Stimulated activated CD4-positive, alpha-beta T cell treated with anti-CD3 and anti-CD28 coated beads, Interleukin-15, amount 100 ng/mL, for 1 hour (primary cell): ENCODE measurements at places on chromosomes 2 and 18.

DNA sequence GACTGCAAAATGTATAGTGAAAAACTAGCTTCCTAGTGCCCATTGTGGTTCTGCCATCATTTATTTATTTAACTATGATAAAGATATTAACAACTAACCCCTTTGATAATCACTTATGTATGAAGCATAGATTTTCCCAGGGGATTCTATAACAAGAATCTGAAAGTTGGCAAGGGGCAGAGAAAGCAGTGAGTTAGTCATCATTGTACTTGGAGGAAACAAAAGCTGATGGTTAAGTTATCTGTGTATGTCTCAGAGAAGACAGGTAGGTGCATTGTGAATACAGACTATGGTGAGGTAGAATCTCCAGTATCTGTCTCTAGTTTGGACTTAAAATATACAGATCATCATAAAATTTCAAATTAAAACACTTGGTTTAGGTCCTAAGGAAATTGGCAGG, 2159.1 kb upstream of the CELF4 start:
- DNase-seq, result no peak

DNA sequence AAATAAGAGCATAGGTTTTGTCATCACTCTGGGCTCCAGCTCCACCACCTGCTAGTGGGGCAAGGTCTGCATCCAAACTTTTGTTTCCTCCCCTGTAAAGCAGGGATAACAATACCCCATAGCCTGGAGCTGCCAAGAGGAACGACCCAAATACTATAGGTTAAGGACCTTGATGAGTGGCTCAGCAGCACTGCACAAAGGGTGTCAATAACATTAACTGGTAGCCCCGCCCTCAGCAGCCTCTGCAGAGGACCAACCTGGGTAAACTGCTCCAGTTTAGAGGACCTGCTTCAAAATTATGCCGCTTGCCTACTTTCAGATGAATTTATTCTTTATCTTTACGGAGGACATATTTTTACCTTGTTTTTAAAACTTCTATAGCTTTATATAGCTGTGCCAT, 65.8 kb upstream of the RIOK3 start:
- DNase-seq, result no peak

DNA sequence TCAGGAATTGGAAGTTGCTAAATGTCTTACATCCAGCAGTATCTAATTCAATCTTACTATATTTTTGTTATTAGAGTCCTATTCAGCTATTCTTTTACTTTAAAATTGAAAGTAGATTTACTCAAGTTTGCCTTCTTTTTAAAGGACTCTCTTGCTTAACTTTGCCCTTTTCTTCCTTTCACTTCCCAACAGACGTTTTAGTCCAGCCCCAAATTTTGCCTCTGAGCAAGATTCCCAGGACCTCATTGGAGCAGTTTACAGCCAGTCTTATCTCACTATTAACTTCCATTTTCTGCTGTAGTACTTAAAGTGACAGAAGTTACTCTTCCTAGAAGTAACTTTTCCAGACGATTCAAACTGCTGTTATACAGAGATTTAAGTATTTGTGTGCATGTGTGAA, 1.7 kb upstream of the PRKD3 start:
- no peak for DNase-seq

DNA sequence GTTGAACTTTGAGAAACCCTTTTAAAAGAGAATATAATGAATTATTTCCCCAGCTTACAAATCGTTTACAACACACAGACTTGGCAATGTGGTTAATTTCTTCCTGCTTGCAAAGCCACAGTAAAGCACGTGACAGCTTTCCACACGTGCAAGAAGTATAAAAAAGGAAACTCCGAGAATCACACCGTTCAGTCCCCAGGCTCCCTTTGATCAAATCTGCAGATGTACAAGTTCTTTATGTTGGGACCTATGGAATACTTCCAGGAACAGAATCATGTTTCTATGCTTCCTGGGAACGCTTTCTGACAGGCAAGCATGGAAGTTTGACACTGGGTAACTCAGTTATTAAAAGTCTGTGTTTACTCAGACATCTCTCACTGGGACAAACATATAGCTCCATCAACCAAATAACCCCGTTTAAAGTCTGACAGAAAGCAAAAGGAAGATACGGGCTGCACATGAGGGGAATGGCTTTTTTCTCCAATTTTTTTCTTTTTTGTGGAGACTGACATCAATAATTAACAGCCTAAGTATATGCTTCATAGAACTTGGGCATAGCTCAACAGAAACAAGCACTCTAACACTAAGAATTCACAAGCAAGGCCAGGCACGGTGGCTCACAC, 134.8 kb downstream of the EIPR1 start:
- DNase-seq, result no peak

DNA sequence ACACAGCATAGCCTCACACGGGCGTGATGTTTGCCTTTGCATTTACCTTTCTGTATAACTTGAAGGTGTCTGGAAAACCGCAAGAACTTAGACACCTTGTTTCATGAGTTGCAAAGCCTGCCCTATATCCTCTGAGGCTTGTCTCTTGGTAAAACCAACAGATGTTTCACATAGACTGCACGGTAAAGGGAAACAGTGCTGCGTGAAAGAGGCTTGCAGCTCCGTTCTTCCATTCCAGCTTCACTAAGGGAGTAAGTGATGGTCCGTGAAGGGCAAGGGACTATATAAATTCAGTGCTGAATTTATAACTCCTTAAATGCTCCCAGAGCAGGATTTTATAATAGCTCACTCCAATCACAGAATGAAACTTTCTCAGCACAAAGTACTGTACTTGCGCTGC, 360.5 kb downstream of the SOX11 start:
- no peak for DNase-seq

- DNase-seq, result no peak
Measured at GRCh38 chr2:188024811-188025210, 266.9 kb upstream of the GULP1 start.

DNA sequence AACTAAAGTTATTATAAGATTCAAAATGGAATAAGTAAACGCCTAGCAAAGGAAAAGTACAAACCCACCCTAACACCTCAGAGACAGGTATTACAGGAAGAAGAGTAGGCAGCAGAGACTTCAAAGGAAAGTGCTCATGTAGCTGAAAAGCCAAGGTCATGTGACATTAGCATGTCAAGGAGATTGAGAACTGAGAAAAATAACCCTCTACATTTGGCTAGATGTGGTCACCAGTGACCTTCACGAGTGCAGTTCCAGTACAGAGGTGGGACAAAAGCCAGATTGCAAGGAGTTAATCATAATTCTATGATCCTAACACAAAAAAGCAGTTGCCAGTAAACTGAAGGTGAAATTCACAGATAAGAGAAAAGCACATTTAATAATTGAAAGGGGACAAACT, 252.7 kb downstream of the ZEB2 start:
- no peak for DNase-seq

- no peak for DNase-seq
Measured at GRCh38 chr2:210562502-210563080, 6.2 kb downstream of the CPS1 start.

DNA sequence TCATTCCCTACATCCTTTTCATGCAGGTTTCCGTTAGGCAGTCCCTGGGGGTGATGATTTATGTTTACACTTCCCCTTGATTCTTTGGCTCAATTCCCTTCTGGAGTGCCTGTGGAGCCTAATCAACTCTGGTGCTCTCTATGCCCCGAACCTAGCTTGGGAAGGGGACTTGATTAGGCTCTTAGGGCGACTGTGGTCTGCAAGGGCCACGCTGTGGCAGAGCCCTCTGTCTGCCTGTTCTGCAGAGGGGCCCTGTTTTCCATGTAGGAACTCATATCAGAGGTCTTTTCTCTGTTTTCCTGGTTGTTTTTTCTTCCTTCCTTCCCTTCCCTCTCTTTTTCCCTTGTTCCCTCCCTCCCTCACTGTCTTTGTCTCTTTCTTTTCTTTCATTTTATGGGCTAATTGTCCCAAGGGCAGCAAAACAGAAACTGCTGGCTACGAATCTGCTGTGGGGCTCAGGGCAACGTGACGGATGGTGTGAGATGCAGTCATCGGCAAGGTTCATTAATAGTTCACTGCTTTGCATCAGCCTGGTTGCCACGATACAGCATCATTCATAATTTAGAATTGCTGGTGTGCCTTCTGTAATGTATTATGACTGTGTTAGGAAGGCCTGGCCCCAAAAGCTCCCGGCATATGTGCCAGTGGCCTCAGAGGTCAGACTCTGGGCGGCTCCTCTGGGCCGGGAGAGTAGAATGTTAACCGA, 134.5 kb downstream of the NAPG start:
- DNase-seq, result no peak

- DNase-seq, result no peak
Measured at GRCh38 chr2:127410871-127411652, 7.2 kb upstream of the PROC start.

DNA sequence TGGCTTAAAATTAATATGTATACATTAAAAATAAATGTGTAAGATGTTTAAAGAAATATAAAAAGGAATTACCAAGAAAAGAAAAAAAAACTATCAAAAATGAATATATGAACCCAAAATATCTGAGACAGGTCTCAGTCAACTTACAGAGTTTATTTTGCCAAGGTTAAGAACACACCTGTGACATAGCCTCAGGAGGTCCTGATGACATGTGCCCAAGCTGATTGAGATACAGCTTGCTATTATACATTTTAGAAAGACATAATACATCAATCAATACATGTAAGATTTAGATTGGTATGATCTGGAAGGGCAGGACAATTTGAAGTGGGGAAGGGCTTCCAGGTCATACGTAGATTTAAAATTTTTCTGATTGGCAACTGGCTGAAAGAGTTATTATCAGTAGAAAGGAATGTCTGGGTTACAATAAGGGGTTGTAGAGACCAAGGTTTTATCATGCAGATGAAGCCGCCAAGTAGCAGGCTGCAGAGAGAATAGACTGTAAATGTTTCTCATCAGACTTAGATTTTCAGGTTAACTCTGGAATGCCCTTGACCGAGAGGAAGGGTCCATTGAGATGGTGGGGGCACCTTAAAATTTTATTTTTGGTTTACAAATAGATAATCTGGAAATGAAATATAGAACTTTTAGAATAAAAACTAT, 74.7 kb downstream of the EXOC6B start:
- no peak for DNase-seq

DNA sequence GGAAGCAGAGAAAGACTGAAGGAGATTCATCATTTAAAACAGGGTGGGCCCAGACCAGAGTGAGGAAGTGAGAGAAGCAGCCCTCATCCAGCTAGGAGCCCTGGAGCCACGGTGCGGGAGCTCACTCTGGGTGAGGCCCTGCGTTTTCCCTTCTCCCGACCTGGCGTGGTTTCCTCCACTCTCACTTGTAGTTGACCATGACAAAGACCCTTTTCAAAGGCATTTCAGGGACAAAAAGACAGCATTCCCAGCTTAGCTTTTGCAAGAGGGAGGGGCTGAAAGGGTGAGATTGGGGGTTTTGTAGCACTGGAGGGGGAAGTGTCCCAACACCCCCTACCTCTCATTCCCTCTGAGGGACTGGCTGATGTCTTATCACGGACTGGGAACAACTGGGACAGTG, 56.6 kb downstream of the TRPM8 start:
- DNase-seq, result no peak

- DNase-seq, result no peak
Measured at GRCh38 chr18:74766251-74766650, 168.6 kb downstream of the ZNF407 start.

- no peak for DNase-seq
Measured at GRCh38 chr18:55585065-55585919, 2.7 kb downstream of the TCF4 start.

DNA sequence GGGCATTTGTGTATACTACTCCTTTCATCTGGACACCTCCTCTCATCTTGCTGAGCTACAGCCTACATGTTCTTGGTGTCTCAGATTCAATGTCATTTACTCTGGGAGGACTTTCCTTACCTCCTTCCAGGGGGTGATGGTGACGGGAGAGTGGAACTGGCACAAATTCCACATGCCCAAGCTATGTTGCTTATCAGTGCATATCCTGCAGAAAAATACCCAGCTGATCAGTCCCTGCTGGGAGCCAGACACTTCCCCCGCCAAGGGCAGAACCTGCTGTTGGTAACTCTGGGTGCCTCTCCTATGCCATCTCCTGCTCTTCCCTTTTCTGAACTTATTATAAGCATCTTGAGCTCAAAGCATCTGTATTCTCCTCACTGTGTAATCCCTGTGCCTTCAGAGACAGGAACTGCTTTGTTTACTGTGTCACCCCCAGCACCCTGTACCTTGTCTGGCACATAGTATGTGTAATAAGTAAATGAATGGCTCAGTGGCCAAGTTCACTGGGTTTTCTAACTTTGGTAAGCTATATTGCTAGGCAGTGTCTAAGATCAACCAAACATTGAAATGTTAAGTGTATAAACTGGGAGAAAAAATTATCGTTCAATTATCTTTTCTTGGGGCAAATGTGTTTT, 87.7 kb upstream of the LPIN2 start:
- no peak for DNase-seq

DNA sequence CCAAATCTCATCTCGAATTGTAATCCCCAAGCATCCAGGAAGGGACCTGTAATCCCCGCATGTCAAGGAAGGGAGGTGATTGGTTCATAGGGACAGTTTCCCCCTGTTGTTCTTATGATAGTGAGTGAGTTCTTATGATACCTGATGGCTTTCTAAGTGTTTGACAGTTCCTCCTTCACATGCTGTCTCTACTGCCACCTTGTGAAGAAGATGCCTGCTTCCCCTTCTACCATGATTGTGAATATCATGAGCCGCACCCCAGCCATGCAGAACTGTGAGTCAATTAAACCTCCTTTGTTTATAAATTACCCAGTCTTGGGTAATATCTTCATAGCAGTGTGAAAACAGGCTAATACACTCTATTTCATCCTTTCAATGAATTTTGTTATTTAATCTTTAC, 446.7 kb downstream of the RNF144A start:
- no peak for DNase-seq

GRCh38 chr18:25289001-25289631, 62.9 kb downstream of the ZNF521 start:
- DNase-seq, result no peak

- no peak for DNase-seq
Measured at GRCh38 chr2:58516695-58517094, 275.6 kb upstream of the FANCL start.

GRCh38 chr18:56161566-56162260, 476.7 kb downstream of the TXNL1 start:
- DNase-seq, result no peak
